ENCODE measurements at places on chromosomes 12 and 14. TPM values are rescaled to one million over a fixed set of nuclear protein-coding genes. Genes with fewer than 3 reads are reported as not detected.

DNA sequence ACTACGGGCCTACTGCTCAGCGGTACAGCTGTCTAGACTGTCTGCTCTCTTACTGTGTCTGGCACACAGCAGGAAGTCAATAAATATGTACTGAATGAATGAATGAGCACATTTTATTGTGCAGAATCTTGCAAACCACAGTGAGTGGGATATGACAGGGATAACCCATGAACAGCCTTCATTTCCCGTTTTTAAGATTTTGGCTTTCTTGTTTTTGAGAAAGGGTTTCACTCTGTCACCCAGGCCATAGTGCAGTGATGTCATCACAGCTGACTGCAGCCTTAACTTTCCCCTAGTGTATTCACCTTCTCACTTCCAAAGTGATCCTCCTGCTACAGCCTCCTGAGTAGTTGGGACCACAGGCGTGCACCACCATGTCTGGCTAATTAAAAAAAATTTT is 203.1 kb downstream of the AEBP2 start:
- DNase-seq = no peak

GRCh38 chr12:26878661-26879119 is 45.7 kb upstream of the ITPR2 start:
- DNase-seq = no peak

Gene STXBP6
- not detected for total RNA-seq

Gene KERA
- total RNA-seq = not detected

Gene MDP1
- 11.2 TPM for total RNA-seq

Gene TESPA1
- 112 TPM for total RNA-seq

DNA sequence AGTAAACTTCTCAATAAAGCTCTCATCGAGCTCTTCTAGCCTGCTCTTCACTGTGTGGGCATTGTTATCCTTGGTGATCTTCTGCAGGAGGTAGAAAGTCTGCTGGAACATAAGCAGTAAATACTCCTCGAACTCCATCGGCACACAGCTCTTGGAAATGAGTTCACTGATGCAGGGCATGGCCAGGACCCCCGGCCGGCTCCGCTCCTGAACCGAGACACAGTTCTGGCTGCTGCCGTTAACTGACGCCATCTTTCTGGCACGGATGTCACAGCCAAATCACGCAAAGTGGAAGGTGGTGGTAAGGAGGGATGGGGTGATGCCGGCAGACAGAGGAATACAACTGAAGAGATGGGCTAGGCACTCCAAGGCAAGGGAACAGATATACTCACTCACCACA is 23.7 kb upstream of the EDDM3A start:
- no peak for DNase-seq

Gene SLC25A47
- not detected for total RNA-seq

Gene RGS6
- not detected for total RNA-seq

Data from activated CD8-positive, alpha-beta T cell treated with anti-CD3 and anti-CD28 coated beads for 36 hours (primary cell).